Skeletal muscle cell (primary cell): ENCODE measurements at places on chromosomes 2 and 18.

DNA sequence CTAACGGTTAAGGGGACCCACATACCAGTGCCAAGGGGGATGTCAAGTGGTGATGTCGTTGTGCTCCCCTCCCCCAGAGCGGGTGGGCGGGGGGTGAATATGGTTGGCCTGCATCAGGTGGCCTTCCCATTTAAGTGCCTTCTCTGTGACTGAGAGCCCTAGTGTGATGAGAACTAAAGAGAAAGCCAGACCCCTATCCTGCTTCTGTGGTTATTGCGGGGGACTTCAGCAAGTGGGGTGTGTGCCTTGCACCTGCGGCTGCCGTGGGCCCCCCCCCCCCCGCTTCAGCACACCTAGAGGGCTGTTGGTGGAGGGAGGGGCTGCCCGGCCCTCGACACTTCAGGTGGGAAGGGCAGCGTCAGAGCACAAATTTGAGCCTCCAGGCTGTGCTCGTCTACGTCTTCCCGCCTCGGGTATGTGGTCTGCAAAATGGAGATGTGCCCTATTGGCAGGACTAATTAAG, 6.1 kb downstream of the CTDSP1 start:
- no peak for DNase-seq

DNA sequence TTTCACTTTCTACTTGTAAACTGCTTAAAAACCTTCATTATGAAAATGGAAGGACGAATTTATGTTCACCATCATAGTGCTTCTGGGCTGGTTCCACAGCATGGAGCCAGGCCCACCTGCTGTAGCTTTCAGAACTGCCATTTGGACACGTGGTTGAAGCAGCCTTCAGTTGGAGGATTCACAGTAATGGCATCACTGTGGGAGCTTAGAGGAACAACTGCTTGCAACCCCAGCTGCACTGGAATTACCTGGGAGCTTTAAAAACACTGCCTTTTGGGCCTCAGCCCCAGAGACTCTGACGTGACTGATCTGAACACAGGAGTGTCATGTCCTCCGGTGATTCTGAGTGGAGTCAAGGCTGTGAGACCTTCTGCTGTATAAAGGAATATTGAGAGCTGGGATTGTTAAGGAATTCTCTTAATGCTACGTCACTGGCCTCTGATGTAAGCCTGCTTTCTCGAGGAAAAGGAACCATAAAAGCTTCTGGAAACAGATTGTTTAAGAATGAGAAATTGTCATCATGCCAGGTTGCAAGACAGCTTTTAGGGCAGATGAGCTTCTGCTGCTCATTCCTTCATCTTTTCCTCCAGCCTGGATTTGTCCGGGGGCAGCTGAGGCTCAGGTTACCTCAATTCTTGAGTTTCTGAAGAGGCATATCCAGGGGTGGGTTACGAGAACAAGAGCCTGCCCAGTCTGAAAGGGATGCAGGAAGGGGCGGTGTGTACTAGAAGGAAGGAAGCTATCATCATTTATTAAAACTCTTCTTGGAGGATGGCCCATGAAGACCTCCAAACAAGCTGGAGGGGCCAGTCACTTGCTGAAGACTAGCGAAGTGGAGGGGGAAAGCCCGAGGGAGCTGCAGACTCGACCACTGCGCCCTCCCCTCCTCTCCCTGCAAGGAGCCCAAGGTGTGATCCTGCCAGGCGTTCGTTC, 1.3 kb upstream of the IL1R1 start:
- peak; percentile 97 for DNase-seq

DNA sequence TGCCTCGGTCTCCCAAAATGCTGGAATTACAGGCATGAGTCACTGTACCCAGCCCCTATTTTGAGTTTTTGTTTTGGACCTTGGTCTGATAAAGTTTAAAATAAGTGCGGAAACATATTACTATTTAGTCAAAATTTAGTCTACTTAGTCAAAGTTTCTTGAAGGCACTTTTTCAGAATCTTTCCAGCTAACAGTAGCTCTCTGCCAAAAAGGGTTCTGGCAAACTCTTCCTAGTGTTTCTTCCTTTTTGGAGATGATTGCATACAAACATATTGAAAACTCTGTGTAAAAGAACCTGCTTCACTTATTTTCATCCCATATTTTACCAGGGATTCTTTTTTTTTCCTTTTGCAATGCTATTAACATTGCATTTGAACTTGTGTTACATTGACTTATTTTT, 28.8 kb downstream of the GMCL1 start:
- DNase-seq: no peak

GRCh38 chr18:61949946-61950345, 57.1 kb upstream of the RNF152 start:
- DNase-seq: peak; percentile 67

GRCh38 chr2:144421606-144422510, 98.1 kb downstream of the ZEB2 start:
- DNase-seq: no peak

- DNase-seq: no peak
Measured at GRCh38 chr2:240305369-240305962, 130.0 kb upstream of the GPC1 start.

DNA sequence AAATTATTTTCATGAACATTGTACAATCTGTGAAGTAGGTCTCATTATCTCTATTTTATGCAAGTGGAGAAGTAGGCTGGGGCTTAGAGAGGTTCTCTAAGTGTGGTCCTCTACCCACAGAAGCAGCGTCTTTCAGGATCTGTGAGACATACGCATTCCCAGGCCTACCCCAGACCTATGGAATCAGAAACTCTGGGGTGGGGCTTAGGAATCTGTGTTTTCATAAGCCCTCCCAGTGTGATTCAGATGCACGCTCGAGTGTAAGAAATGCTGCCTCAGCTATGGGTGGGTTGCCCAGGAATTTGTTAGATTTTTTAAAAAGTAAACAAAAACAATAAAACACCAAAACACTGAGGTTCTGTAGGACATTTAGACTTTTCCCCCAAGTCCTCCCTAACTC, 14.8 kb upstream of the ZAP70 start:
- no peak for DNase-seq

GRCh38 chr2:128475427-128476211, 157.0 kb upstream of the HS6ST1 start:
- DNase-seq: no peak

GRCh38 chr18:48732767-48733424, 194.1 kb downstream of the CTIF start:
- no peak for DNase-seq

DNA sequence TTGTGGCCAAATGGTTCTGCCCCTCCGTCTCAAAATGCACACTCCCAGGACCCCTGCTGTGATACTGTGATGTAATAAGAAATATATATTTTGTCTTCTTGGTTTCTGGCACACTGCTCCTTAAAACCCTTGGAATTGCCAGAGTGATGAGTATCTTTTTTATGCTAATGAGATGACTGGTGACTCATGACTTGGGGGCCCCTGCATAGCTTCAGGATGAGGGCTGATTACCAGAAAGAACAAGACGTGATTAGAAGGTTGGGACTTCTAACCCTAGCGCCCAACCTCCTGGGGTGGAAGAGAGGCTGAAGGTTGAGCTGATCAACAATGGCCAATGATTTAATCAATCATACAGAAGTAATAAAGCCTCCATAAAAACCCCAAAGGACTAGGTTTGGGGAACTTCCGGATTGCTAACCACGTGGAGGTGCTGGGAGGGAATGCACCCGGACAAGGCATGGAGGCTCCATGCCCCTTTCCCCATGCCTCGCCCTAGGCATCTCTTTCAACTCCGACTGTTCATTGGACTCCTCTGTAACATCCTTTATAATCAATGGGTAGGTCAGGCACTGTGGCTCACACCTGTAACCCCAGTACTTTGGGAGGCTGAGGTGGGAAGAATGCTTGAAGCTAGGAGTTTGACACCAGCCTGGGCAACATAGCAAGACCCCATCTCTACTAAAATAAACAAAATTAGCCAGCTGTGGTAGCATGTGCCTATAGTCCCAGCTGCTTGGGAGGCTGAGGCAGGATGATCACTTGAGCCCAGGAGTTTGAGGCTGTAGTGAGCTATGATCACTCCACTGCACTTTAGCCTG, 89.1 kb downstream of the HS1BP3 start:
- DNase-seq: no peak

- DNase-seq: no peak
Measured at GRCh38 chr2:36951027-36951518, 15.3 kb downstream of the STRN start.

- no peak for DNase-seq
Measured at GRCh38 chr2:160338901-160339685, 139.0 kb upstream of the ITGB6 start.

DNA sequence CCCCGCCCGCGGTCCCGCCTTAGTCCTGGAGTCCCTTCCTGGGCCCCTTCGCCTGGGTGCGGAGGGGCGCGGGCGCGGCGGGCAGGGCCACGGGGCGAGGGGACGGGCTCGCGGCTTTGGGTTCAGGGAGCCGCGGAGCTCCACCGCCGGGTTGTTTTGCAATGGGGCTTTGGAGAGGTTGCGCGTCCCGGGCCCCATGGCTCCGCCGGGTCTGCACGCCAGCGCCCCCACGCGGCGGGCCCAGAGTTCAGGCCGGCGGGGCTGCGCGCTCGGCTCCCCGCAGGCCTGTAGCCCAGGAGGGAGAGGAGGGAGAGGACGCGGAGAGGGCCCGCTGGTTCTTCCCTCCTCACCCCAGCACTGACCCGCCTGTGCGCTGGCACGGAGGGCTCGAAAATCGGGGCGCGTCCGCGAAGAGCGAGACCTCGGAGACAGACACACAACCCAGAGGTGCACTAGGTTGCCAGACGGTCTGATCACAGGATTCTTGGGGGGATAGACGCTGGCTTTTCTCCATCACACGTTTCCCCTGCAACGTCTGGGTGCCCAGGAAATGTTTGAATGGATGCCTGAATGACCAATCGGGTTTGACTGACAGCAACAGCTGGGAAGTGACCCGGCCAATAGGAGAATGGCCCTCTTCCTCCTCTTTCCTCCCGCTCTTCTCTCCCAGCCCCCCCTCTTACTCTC, 4.9 kb upstream of the SIX2 start:
- peak; percentile 36 for DNase-seq

DNA sequence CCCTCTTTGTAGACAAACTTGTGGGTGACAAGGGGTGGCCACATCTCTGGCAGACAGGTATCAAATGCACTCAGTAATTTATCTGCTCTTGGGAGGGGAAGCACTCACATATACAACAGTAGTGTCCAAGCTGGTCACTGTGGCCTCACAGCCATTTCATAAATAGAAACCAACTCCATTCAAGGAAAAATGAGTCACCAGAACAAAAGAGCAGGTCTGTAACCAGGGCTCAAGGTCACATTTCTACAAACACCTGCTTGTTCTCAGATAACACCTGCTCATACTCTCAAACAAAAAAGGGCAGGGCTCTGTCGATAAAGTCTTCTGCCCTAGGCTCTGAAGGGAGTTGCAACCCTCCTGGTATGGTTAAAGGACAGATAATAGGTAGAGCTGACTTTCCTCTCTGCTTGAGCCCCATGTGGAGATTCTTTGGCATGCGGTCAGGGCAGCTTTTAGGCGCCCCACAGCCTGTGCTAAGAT, 459.0 kb downstream of the BCL11A start:
- DNase-seq: no peak

DNA sequence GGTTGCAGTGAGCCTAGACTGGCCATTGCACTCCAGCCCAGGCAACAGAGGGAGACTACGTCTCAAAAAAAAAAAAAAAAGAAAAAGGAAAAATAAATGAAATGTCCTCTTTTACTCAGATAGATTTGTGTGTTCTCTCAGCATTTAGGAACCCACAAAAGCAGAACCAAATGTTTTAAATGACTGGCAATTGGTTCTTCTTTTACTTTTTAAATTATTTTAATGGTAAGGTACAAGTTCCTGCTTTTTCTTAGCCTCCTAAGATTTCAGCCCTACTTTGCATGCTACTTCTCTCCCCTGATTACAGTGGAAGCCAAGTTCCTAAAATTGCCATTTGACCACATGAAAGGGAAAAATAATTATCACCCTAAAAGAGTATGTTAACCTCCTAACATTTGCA, 23.5 kb downstream of the SRSF7 start:
- DNase-seq: no peak

DNA sequence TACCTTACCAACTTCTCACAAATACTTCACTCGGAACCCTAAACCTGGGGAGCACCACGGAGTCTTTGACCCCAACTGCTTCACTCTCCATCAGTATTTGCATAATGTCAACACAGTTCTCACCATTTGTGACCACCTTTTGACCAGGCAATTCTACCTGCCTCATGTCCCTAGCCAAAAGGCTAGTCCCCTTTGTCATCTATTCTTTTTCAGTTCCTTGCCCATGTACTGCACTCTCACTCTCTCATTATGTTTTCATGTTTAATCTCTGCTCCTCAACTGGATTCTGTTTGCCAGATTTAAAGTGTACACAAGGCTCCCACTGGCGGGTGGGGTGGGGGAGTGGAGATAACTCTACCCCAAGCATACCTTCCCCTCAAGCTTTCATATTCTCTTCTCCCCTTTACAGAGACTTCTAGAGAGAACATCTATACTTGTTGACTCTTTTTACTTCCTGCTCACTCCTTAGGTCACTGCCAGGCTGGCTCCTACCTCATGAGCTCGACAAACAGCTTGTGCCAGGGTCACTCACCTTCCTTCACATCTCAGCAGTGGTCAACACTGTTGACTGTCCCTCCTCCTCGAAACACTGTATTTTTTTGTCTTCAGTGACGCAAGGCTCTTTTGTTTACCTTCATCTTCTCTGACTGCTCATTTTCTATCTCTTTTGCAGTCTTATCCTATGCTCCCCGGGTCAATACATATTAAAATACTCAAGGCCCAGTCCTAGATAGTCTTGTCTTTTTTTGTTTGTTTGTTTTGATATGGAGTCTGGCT, 88.7 kb upstream of the MAP4K3 start:
- DNase-seq: no peak

GRCh38 chr2:96843538-96844268, at the start of gene ANKRD23:
TSS of gene ANKRD23 (minus strand) at chr2:96844021. CDS start at chr2:96843992, 29 bp downstream.
- DNase-seq: no peak

- DNase-seq: peak; percentile 1
Measured at GRCh38 chr18:37188016-37188791, 359.3 kb downstream of the KIAA1328 start.

GRCh38 chr2:234099266-234099665, 48.8 kb downstream of the SPP2 start:
- no peak for DNase-seq
